ENCODE measurements at places on chromosomes 3 and 15.
A peak's percentile ranks its signal among the peaks of the same experiment; 100 is the strongest.

DNA sequence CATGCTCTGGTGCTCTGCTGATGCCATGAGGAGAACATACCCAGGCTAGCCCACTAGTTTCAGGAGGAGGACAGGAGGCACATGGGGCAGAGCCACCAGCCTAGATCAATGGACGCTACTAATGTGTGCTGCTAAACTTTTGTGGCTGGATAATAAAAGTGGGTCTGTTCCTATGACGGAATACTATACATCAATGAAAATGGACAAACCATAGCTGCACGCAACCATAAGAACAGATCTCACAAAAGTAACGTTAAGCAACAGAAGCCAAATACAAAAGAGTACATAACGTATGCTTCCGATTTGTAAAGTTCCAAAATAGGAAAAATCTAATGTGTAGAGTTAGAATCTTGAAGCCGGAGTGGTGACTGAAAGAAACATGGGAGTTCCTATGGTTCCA, 11.5 kb downstream of the B4GALT4 start:
- DNase-seq: no peak

GRCh38 chr3:188440340-188440972, 286.5 kb downstream of the LPP start:
- no peak for DNase-seq

- no peak for DNase-seq
These were observed at the start of gene SH3BP5 for GRCh38 chr3:15332405-15333098. Gene SH3BP5 (minus strand): TSS chr3:15332586. CDS start chr3:15332408, 178 bp downstream.

DNA sequence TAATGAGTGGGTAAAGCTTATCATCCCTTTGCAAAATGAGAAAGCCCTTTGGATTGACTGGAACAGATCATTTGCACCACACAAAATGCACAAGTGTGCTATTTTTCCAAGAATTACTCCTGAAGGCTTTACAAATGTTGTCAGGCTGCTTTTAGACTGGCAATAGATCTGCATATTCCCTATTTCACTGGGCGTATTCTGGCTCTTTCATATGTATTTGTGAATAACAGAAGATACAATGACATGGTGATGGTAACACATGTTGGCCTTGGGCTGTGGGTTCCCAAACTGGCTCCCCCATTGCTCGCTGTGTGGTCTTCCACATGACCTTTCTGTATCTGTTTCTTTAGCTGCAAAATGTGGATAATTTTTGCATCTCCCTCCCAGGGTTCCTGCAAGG, 303.4 kb upstream of the CHRM5 start:
- no peak for DNase-seq

GRCh38 chr15:74768099-74768770, 13.6 kb upstream of the CSK start:
- DNase-seq: no peak

DNA sequence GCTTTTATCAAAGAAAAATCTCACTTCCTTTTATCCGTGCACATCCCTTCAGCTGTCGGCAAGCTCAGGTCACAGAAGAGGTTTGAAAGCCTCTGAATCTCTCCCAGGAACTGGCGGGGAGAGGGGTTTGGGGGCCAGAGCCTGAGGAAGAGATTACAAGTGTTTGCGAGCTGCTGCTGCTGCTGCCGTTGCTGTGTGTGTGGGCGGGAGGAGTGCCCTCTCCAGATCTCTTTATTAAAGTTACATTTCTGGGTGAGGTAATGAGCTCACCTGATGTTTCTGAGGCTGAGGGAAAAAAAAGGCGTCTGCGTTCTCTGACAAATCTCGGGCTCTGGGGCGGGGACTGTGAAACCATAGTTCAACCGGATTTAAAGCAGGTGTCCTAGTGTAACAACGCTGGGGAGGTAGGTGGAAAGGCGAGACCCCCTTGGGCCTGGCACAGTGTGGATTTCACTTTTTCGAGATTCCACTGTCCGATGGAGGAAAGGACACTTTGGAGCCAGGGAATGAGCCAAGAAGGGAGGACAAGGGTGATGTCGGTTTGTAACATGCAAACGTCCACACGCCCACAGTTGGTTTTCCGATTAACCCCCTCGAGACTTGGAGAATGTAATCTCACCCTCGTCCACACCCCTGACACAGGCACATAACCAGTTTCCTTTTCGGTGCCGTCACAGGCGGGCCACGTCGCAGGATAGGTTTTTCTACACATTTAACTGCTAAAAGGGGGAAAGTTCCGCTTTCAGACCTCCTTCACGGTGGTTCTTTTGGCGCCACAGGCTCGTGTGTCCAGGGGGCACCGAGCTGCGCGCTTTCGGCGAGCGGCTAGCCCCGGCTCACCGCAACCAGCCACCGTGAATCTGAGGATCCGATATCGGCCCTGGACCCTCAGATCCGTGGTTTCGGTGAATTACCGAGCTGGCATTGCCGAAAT, 2.1 kb downstream of the ALCAM start:
- no peak for DNase-seq

DNA sequence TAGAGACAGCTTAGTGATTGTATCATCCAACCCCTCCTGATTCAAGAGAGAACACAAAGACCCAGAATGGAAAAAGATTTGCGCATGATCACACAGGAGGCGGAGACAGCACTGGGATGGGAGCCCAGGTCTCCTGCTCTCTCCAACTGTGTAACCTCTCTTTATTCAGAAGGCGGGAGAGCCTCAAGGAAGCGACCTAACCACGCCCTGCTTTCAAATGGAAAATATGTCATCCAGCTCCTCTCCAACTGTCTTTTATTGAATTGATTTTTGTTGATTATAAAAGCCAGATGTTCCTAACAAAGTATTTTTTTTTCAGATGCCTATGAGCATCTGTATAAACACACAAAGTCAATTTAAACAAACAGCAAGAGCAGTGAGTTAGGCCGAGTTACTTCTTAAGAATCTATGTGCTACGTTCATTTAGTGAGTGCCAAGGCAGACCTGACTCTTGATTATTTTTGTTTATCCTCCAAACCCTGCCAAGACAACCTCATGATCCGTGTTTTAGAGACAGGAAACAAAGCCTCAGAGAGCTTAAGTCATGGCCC, 74.5 kb downstream of the BFSP2 start:
- no peak for DNase-seq

DNA sequence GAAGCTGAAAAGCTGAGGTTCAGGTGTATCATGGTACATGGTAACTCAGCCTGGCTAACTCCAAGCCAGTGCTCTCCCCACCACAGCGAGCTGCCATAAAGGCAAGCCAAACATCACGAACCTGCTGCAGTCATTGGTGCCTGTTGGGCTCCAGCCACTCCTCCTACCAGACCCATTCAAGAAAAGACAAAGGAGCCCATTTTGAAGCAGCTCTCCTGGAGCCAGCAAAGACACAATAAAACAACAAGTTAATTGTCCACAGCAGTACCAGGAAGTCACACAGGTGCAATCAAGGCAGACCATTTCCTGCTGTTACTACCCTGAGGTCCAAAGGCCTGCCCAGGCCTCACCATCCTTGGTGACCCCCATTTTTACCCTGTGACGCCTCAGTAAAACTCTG, 77.6 kb downstream of the DAPK2 start:
- no peak for DNase-seq

- peak; percentile 27 for DNase-seq
These were observed 33.2 kb downstream of the SMAD6 start for GRCh38 chr15:66734961-66735908.

DNA sequence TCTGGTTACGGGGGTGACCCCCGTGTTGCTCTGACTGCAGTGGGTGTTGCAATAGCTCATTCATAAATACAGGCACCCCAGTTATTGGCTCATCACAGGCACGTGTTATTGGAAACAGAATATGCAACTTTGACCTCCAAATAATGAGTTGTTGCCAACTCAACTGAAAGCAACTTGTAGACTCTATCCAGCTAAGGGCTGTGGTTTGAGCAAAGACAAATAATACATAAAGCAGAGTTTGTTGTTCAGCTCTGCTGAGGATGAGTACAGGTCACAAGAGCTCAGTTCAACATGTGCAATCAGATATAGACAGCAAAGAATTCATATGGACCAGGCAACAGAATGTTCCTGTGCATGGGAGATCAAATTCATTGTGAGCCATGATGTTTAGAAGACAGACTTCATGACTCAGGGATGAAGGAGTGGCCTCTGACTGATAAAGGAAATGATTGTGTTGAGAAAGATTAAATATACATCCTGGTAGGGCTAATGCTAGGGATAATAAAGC, 87.6 kb upstream of the LRIG1 start:
- DNase-seq: peak; percentile 34

- DNase-seq: no peak
These were observed 417.1 kb downstream of the TAFA4 start for GRCh38 chr3:68515237-68515636.

DNA sequence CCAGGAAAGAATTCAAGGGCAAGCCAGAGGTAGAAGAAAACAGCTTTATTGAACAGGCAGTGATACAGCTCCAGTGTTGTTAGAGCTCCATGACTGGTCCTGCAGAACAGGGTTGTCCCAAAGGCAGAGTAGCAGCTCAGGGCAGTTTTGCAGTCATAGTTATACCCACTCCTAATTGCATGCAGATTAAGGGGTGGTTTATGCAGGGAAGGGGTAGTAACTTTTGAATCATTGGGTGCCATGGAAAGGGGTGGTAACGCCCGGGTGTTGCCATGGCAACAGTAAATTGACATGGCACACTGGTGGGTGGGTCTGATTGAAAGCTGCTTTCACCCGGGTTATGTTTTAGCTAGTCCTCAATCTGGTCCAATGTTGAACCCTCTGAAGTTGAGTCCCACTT, 9.7 kb upstream of the RAB6B start:
- no peak for DNase-seq

GRCh38 chr3:859135-859534, 233.7 kb upstream of the CNTN6 start:
- no peak for DNase-seq

DNA sequence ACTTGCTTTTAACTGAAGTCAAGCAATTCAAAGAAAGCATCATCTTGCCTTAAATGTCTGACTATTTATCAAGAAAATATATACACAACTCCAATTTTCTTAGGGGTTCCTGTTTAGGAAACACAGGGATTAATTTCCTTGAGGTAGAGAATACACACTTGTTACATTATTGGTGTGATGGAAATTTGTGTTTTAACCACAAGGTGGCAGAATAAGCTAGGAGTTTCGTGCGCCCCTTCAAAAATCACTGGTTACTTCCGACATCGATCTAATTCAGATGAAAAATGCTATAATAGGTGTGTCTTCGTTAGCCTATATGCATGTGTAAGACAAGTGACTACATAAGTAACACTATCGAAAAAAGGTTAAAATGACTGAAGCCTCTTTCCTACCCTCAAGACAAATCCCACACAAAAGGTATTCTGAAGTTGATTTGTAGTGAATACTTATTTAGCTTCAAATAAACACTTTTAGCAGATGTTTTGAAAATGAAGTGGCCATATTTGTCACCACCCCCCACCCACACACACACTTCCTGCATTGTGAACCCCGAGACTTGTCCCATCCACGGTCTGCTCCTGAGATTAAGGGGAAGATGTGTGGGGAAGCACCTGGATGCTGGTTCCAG, 246.5 kb downstream of the ROBO1 start:
- peak; percentile 43 for DNase-seq

GRCh38 chr3:51703068-51703760, 3.7 kb upstream of the GRM2 start:
- DNase-seq: no peak

DNA sequence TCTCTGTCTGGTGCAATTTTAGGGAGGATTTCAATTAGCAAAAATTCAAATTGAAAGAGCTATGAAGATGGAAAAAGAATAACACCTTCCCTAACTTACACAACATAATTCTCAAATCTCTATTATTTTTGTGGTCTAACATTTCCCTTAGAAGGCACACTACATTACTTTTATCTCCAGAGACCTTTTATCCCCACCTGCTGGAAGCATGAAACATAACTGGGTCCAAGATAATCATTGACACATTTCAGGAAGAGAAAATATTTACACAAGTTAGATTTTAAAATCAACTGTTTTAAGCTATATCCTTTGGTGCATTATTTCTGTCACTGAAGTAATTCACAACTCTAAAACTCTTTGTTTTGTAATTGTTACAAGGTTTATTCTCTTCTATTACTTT, 779.5 kb downstream of the ROBO1 start:
- no peak for DNase-seq

DNA sequence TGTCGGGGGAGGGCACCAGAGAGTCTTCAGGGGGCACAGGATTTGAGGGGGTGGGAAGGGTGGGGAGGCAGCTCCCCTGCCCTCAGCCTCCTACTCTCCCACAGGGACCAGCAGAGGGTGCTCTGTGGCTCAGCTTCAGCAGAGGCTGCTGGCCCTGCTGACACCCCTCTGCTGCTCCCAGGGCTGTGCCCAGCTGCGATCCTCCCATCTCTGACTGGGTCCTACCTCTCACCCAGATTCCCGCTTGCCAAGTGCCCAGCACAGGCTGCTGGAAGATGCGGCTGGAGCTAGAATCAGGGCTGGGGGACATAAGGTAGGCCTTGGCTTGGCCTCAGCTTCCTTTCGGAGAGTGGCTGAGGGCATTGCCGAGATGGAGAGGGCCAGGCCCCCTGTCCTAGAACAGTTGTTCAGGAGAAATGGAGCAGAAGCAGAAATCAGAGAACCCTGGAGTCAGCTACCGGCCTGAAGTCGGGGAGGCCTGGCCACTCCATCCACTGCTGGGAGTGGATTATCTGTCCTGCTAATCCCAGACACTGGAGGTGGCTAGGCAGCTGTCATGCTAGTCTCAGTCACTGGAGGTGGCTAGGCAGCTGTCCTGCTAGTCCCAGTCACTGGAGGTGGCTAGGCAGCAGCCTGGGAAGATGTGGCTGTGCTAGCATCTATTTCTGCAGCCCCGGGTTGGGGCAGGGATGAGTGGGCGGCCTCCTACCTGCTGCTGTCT, 3.9 kb downstream of the GRM2 start:
- DNase-seq: no peak

GRCh38 chr3:47890828-47891612, 88.1 kb downstream of the DHX30 start:
- DNase-seq: no peak

DNA sequence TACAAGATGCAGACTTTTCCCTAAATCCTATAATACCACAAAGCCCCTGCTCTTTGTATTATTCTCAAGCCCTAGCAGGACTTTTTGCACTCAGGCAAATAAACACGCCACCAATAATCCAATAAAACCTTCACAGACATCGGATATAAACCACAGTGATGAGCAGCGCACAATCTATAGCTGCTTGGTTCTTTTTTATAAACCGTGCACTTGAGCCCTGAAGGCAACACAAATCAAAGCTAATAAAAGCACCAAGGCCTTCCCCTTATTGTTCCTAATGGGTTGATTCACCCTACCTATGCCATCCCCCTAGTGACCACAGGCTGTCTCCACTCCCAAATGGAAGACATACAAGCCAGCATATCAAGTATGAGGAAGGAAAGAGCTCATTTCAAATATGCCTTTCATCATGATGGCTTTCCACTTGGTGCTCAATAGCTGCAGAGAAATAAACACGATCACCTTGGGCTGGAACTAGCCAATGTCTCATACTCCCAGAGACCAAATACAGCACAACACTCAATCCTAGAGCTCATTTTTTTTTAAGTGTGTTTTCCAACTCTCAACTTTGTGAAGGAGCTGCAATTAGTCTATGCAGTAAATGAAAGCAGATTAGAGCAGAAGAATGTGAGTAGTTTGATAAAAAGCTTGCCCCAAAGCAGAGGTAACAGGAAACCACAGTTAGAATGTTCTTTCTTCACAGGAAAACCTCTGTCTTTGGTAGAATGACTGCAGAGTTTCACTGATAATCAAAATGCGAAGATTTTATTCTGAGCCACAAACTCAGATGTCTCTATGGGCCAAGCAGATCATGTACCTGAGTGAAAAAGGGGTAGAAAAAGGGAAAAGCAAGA, 573.9 kb downstream of the AGBL1 start:
- no peak for DNase-seq

Measured in HS-27A (cell line).